Naive thymus-derived CD8-positive, alpha-beta T cell (primary cell): ENCODE measurements at places on chromosomes 7 and 10. TPM values are rescaled to one million over a fixed set of nuclear protein-coding genes. Genes with fewer than 3 reads are reported as not detected.

ADAMTS14 gene
- polyA plus RNA-seq: not detected

JMJD1C gene
- 50.0 TPM for polyA plus RNA-seq

SLC13A4 gene
- polyA plus RNA-seq: 0.13 TPM

BICC1 gene
- not detected for polyA plus RNA-seq

RNF133 gene
- not detected for polyA plus RNA-seq

COL28A1 gene
- not detected for polyA plus RNA-seq

ASAH2B gene
- 2.9 TPM for polyA plus RNA-seq

DENND2A gene
- polyA plus RNA-seq: not detected

GRM3 gene
- not detected for polyA plus RNA-seq

OR2A5 gene
- polyA plus RNA-seq: 0.05 TPM

GRCh38 chr7:45076946-45077345 is 11.8 kb downstream of the NACAD start:
- no peak for DNase-seq
- H3K4me3 ChIP-seq: no peak overlapping the region
- H3K27ac ChIP-seq: peak overlapping the region; percentile 62
- H3K27me3 ChIP-seq: no peaks in the 10 kb centered on the region
- H3K4me1 ChIP-seq: peaks cover 27% of the 10 kb centered on the region

DNA sequence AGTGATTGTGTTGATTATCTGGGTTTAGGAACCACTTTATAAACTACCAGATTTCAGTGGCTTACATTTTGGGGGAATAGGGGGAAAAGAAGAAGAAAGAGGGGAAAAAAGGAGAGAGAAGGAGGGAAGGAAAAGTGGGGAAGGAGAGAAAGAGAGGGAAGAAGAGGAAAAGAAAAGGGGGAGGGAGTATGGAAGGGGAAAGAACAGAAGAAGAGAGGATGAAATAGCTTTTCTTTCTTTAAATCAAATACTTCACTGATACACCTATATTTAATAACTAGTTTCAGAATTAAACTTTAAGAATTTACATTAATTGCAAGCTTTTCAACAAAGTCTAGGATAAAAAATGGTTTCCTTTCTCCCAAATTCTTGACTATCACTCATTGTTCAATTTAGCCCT is 289.6 kb downstream of the SDHAF3 start:
- H3K4me1 ChIP-seq: no peaks in the 10 kb centered on the region
- no peaks in the 10 kb centered on the region for H3K36me3 ChIP-seq
- no peak overlapping the region for H3K4me3 ChIP-seq

- H3K27me3 ChIP-seq: no peaks in the 10 kb centered on the region
- H3K4me1 ChIP-seq: peaks cover 56% of the 10 kb centered on the region
- DNase-seq: peak; percentile 59
- no peak overlapping the region for H3K27ac ChIP-seq
Observed at GRCh38 chr10:101840741-101841453, 2.7 kb downstream of the KCNIP2 start.

GRCh38 chr10:29252811-29253689 is 35.8 kb upstream of the LYZL1 start:
- H3K36me3 ChIP-seq: no peaks in the 10 kb centered on the region
- DNase-seq: no peak
- no peak overlapping the region for H3K27ac ChIP-seq
- H3K4me3 ChIP-seq: no peak overlapping the region

DNA sequence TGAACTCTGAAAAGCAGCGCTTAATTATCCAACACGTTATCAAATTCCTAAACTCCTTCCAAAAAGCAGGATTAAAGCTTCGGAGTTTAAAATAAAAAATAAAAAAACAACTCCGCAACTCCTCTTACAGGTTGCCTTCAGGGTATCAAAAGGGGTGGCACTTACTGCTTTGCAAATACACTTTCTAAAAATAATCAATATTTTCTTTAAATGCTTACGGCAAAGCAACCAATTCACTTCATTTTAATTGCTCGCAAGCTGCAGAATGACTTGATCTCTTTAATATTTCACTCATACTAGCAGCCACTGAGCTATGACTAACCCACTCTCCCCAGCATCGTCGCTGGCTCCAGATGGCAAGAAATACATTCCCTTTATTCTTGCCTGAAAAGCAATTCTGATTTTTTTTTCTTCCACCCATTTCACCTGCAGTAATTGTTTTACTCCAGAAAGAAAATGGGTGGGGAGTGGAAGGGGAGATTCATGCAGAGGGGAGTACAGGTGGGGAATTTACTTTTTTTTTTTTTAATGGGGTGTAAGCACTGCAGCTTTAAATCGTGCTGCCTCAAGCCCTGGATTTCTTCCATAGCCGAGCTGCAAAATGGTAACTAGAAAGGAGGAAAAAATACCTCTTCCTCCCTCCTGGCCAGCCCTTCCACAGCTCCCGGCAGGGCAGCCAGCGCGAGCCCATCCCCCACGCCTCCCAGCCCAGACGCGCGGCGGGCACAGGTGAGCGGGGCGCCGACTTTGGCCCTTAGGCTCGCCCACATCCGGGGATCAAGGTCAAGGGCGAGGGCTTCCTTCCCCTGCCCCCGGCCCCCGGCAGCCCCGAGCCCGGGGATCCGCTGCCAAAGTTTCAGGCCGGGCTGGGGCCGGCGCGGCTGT is 54.2 kb upstream of the FHIP2A start:
- no peak for DNase-seq
- H3K27me3 ChIP-seq: peaks cover 42% of the 10 kb centered on the region
- H3K36me3 ChIP-seq: no peaks in the 10 kb centered on the region

DNA sequence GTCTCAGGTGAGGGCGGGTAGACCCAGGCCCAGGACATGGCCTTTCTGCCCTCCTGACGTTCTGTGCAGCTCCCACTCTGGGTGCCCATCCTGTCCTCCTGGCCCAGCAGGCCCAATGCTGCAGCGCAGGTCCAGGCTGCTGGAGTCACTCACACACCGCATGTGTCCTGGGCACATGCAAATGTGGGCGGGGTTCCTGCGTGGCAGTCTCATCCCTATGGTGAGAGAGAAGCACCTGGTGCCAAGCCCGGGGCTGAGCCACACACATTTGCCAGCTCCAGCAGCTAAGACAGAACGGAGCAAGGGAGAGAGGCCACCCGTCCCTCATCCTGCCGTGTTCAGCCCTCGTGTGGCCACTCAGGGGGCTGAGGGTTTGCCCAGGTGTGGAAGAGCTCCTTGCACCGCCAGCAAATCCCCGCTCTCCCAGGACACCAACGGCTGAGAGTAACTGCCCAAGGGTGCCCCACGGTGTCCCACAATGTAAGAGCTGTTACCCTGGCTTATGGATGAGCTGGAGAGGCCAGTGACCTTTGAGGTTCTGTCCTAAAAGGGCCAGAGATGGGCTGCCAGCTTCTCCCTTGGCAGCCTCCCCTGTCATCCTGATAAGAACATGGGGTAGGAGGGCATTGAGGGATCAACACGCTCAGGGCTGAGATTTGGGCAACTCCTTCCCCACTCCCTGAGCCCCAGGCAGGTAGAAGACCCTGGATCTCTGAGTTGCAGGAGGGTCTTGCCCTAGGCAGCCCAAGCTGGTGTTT is 4.4 kb downstream of the FUOM start:
- H3K36me3 ChIP-seq: no peaks in the 10 kb centered on the region
- H3K4me1 ChIP-seq: peaks cover 7% of the 10 kb centered on the region
- H3K4me3 ChIP-seq: no peak overlapping the region
- H3K27me3 ChIP-seq: peaks cover 5% of the 10 kb centered on the region
- no peak for DNase-seq
- no peak overlapping the region for H3K27ac ChIP-seq

DNA sequence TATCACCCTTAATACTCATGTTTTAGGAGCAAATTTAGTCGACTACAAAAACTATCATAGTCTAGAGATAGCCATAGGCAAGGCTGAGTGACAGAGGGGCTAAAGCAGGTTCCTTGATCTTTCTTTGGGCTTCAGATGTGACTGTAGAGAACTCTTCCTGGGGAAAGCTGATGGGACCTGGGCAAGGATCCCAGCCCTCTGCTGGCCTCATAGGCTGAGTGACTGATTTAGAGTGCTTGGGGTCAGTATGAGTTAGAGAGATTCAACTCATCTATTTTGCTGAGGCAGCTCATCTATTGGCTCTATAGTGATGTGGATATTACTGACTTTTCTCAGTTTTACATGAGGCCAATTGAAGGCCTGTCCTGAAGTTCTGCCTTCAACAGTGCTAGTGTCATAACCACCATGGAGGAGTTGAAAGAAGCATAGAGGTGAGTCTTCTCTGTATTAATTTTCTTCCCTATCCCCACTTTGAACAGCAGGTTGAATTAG is 81.6 kb downstream of the SAMD9 start:
- peaks cover 2% of the 10 kb centered on the region for H3K4me1 ChIP-seq
- H3K27ac ChIP-seq: no peak overlapping the region
- H3K4me3 ChIP-seq: no peak overlapping the region
- H3K36me3 ChIP-seq: peaks cover 9% of the 10 kb centered on the region
- no peak for DNase-seq

DNA sequence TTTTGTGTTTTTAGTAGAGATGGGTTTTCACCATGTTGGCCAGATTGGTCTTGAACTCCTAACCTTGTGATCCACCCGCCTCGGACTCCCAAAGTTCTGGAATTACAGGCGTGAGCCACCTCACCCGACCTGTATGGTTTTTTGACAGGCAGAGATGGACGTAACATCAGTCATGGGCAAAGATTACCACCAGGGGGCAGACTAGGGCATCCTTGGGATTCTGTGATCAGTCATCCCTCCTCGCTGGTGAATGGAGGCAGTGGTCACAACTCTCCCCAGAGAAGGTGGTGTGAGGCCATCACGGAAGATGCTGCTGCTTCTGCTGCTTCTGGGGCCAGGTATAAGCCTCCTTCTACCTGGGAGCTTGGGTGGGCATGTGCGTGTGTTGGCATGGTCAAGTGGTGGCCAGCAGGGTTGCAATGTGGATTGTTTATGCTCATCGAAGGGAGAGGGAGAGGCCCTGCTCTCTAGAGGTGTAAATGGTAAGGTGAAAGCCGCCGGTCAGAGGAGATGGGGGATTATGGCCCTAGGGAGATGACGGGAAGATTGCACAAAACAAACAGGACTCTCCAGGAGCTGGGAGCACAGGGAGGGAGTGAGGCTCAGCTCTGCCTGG is 122.7 kb upstream of the PRSS1 start:
- peak overlapping the region; percentile 87 for H3K27ac ChIP-seq
- H3K36me3 ChIP-seq: no peaks in the 10 kb centered on the region
- H3K4me1 ChIP-seq: no peaks in the 10 kb centered on the region
- peak overlapping the region; percentile 87 for H3K4me3 ChIP-seq

GRCh38 chr10:72337722-72338121 is 17.0 kb downstream of the DNAJB12 start:
- H3K4me1 ChIP-seq: peaks cover 58% of the 10 kb centered on the region
- no peak for DNase-seq
- peak overlapping the region; percentile 47 for H3K27ac ChIP-seq
- H3K27me3 ChIP-seq: no peaks in the 10 kb centered on the region

- DNase-seq: no peak
- no peaks in the 10 kb centered on the region for H3K36me3 ChIP-seq
- H3K4me1 ChIP-seq: peaks cover 10% of the 10 kb centered on the region
- peaks cover 23% of the 10 kb centered on the region for H3K27me3 ChIP-seq
- no peak within 1 kb of the TSS for H3K4me3 ChIP-seq
- H3K27ac ChIP-seq: no peak within 1 kb of the TSS
Observed at GRCh38 chr7:150852371-150852905, at the start of gene AOC1. Gene AOC1 (plus strand): TSS chr7:150852517. CDS start chr7:150856471, 3,954 bp downstream.

DNA sequence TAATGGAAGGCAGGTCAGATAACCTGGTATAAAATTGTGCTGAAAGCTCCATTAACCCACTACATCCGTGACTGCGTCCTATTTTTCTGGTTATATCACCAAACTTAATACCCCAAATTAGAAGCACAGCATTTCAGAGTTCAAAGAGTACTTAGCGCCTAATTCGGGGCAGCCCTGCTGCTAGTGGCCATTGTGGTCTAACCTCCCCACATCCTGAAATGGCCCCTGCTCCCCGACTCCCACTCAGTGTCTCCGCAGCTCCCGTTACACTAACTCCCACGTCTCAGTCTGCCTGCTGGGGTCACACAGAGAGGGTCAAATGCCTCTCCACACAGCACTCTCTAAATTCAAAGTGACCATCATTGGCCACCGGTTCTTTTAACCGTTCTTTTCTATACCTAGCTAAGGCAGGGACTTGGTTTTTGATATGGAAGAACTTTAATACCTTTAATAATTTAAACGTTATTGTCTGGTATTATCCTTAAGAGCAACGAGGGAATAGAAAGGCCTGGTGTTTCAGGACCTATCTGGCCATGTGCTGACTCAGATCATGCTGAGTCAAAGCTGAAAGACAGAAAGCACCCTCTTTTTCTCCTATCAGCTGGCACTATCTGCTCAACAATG is 117.1 kb downstream of the KMT2E start:
- no peak for DNase-seq
- peaks cover 21% of the 10 kb centered on the region for H3K4me1 ChIP-seq

- no peak overlapping the region for H3K4me3 ChIP-seq
- DNase-seq: no peak
- H3K27ac ChIP-seq: no peak overlapping the region
Observed at GRCh38 chr10:131645756-131646155, 255.1 kb upstream of the PPP2R2D start.

GRCh38 chr10:73887294-73888039 is 13.1 kb upstream of the CAMK2G start:
- peaks cover 6% of the 10 kb centered on the region for H3K4me1 ChIP-seq
- no peaks in the 10 kb centered on the region for H3K27me3 ChIP-seq
- H3K4me3 ChIP-seq: no peak overlapping the region
- H3K27ac ChIP-seq: no peak overlapping the region

DNA sequence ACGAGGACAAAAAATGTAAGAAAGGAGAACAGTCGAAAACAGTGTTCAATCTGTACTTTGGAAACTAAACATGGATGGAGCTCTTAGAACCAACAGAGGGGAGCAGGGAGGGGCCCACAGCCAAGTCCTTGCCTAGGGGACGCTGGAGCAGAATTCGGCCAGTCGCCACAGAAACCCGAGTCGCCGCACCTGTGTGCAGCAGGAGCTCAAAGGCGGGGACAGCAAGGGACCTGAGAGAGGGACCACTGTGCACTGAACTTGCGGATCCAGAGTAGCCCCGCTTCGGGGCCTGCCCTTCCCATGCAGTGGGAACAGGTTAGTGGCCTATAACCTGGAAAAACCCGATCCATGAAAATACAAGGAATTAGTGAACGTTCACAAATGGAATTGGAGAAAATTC is 68.1 kb downstream of the SEC61G start:
- no peak overlapping the region for H3K27ac ChIP-seq
- peaks cover 2% of the 10 kb centered on the region for H3K27me3 ChIP-seq
- H3K4me3 ChIP-seq: no peak overlapping the region
- DNase-seq: no peak
- H3K36me3 ChIP-seq: no peaks in the 10 kb centered on the region

DNA sequence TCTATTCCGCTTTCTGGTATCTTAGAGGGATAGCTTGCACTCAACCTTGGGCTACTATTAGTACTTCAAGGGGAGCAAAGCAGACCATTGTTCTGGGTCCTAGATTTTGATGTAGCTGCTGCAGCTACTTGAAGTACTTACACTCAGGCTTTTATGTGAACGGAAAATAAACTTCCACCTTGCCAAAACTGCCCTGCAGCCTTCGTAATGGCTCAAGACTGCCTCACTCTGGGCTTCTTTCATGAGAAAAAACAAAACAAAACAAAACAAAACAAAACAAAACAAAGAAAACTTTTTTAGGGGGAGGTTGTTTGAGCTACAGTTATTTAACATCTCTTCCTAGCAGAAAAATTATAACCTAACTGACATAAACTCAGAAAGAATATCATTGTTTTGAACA is 19.4 kb upstream of the EPHB6 start:
- no peak overlapping the region for H3K4me3 ChIP-seq
- H3K27ac ChIP-seq: peak overlapping the region; percentile 68
- H3K4me1 ChIP-seq: peaks cover 12% of the 10 kb centered on the region
- no peaks in the 10 kb centered on the region for H3K36me3 ChIP-seq
- peaks cover 1% of the 10 kb centered on the region for H3K27me3 ChIP-seq
